HL-60 (cell line): ENCODE measurements at places on chromosomes 2 and 18.

GRCh38 chr2:29006092-29006979 is 25.2 kb downstream of the TOGARAM2 start:
- DNase-seq = peak; percentile 39

- no peak for DNase-seq
Measured at GRCh38 chr2:9100080-9100876, 96.8 kb upstream of the MBOAT2 start.

DNA sequence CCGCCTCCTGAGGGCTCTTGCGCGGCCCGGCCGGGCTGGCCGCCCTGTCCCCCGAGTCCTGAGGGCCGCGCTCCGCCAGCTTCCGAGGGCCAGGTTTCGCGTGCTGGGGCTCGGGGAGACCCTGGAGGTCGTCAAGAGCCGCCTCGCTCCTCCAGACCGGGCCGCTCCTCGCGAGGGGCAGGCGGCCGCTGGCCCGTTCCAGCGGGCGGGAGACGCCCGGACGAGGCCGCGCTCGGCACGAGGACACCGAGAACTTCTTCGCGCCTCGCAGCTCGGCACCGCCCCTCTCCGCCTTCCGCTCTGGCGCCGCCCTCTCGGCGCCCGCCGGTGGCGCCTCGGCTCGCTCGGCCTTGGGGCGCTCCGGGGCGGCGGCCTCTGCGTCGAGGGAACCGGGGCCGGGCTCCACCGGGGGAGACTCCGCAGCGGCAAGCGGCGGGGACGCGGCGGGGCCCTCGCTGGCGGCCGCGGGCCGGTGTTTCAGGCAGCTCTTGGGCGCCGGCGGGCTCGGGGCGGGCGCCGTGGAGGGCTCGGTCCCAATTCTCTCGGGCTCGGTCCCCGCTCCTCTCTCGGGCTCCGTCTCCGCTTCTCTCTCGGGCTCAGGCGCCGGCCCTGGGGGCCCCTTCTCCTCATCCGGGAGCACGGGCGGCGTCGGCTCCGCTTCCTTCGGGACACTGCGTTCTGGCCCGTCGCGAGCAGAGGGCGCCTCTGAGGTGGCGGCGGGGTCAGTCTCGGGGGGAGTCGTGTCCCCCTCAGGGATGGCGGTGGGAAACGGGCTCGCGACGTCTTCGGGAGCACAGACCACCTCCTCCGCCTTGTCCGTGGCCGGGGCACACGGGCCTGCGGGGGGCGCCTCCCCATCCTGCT is 91.6 kb upstream of the MGAT4A start:
- no peak for DNase-seq

- DNase-seq = no peak
Measured at GRCh38 chr18:61785588-61785987, 107.2 kb downstream of the RNF152 start.

DNA sequence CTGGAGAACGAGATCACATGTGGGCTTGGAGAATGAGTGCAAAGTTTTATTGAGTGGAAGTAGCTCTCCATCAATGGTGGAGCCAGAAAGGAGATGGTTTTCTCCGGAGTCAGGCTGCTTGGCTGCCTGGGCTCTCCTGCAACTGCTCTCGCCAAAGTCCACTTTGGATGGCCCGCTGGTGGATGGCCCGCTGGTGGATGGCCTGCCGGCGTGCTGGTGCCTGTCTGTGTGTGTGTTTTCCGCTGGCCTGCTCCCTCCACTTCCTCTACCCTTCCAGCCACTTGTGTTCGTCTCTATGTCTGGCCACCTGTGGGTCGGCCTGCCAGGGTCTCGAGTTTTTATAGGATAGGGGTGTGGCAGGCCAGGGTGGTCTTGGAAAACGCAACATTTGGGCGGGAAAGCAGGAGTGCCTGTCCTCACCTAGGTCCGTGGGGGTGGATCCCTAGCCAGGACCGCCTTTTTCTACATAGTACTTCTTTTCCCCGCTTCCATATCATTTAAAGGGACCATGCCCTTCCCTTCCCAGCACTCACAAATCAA is 1292.1 kb upstream of the PIK3C3 start:
- DNase-seq = no peak

GRCh38 chr18:59837586-59837985 is 62.2 kb upstream of the PMAIP1 start:
- DNase-seq = peak; percentile 75
